ENCODE measurements at places on chromosomes 2 and 18.

DNA sequence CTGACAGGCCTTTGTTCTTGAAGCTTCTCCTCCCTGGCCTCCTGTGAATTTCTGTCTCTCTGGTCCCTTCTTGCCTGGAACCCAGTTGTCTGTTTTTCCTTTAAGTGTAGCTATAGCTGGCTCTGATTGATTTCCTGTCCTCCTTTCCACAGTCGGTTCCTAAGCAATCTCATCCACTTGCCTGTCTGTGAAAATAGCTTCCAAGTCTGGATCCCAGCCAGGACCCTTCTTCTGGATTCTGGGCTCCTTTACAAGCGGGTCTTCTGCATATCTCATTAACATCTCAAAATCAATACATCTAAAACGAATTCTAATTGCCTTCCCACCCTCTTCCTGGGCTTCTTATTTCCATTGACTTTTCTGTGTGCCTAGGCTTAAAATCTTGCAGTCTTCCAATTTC is 124.9 kb downstream of the DAW1 start:
- DNase-seq: no peak

GRCh38 chr2:207978177-207978948 is 47.0 kb downstream of the PLEKHM3 start:
- DNase-seq: no peak

DNA sequence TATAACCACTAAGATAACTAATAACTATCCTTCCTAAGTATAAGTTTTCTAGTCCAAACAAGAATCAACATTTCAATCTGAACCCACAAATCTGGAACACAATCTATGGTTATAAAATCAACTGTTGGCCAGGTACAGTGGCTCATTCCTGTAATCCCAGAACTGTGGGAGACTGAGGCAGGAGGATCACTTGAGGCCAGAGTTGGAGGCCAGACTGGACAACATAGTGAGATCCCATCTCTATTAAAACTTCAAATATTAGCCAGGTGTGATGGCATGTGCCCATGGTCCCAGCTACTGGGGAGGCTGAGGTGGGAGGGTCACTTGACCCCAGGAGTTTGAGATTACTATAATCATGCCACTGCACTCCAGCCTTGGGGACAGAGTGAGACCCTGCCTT is 11.2 kb downstream of the MRPS5 start:
- DNase-seq: no peak

DNA sequence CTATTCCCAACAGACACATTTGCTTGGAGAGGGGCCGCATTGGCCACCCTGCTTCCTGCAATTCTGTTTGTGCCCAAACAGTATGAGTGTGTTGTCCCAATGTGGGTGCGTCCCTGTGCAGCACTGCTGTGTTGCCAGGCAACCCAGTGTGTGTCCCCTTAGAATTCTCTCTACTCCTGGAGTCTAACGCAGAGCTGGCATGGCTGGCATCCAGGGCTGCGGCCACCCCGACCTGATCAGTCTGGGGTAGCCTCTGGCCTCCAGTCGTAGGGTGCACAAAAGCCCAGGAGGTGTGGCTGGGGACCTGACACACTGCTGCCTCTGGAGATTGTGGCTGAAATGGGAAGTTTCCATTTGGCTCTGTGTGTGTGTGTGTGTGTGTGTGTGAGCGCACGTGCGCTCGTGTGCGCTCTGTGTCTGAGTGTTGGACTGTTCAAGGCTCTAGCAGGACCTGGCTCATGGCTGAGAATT is 48.0 kb downstream of the TEX44 start:
- DNase-seq: no peak

GRCh38 chr18:79485788-79486355 is 90.1 kb downstream of the NFATC1 start:
- no peak for DNase-seq

DNA sequence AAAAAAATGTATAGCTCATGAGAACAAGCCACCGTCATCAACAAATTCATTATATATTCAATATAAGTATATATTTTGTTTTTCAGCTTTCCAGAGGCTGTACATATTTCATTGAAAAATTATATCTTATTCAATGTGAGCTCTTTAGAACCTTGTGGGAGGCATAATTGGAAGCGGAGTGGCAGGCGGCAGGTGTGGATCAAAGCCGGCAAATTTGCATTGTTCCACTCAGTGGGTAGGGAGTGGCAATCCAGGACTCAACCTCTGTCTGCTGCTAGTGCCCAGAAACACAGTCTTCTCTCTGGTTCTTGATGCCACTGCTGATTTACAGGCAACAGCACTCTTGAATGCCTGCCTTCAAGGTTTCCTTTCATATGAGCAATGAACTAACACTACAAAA is 46.9 kb downstream of the GCA start:
- DNase-seq: no peak

DNA sequence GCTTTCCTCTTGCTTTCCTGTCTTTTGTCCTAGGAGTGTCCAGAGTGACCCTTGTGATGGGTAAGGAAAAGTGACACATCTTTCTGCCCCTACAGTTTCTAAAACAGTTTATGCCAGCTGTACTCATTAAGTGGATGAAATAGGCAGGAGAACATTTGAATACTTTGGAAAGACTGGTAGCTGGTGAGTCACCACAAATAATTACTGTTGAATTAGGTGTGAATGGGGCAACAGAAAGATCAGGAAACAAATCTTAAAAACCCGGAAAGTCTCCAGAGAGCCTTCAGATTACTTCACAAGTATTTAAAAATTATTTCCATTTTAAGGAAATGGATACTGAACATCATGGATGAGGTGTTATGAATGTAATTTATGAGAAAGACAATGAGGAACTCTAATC is 278.5 kb downstream of the CLIP4 start:
- DNase-seq: no peak

- DNase-seq: no peak
These were observed 290.4 kb upstream of the ZC3H15 start for GRCh38 chr2:186195696-186196095.

GRCh38 chr2:97068074-97068473 is 26.6 kb downstream of the FAHD2B start:
- no peak for DNase-seq

DNA sequence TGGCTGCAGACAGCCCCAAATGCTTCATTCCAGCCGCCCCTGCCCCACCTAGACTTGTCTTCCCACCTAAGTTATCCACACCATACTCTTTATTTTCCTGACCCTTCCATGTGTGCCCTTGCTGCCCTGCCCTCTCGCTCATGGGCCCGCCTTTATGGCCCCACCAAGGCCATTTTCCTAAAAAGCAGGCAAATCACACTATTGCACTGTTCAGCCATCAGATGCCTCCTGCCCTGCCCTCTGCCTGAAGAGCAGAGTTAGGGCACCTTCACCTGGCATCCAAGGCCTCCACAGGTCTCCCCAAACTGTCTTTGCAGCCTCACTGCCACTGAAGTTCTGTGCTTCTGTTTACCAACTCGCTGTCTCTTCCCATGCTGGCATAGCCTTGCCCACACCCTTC is 496.7 kb downstream of the EIPR1 start:
- no peak for DNase-seq

Measured in activated T-helper 1 cell treated with anti-CD3 and anti-CD28 coated beads, Interleukin-12 subunit alpha, Interleukin-12 subunit beta, Interleukin-2, Interleukin-4 antibody, amounts not matched to agents 30 ng/mL and 10 ng/mL and 1 ng/mL, durations not matched to agents 14 hours and 24 hours and 36 hours (primary cell).